GM12878 (cell line): ENCODE measurements at places on chromosomes 3 and 15.

- no peak for DNase-seq
These were observed 19.6 kb downstream of the CLK3 start for GRCh38 chr15:74635228-74635627.

DNA sequence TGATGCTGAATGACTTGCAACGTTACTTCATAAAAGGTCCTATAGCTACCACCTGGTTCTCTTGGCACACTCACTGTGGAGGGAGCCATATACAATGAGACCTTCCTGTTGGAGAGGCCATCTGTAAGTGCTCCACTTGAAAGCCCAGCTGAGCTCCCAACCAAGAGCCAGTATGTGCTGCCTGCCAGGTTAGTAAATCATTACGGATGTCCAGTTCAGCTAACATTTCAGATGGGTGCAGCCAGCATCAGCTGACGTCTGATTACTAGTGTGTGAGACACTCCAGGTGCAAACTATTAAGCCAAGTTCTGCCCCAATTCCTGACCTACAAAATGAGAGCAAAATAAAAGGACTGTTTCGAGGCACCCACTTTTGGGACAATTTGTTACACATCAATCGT lies 274.4 kb upstream of the ROBO2 start:
- no peak for DNase-seq

DNA sequence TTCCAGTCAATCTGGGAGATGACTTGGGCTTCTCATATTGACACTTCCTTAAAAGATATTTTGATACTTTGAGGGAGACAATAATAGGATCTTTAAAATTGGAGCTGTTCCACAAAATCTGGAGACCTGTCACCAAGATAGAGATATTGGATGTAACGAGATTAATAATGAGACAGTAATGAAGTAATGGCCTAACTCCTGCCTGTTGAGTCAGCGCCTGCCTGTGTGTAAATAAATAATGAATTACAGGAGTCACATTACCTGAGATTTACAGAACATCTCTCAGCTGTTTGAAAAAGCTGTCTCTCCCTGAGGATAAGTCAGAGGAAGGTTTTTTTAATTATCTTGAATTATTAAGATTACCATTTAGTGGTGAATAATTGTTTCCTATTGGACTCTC lies 43.8 kb upstream of the MITF start:
- DNase-seq, result no peak

- no peak for DNase-seq
These were observed 66.6 kb downstream of the LEO1 start for GRCh38 chr15:51904931-51905330.

- no peak for DNase-seq
These were observed 13.1 kb upstream of the CP start for GRCh38 chr3:149234671-149235245.

- DNase-seq, result no peak
These were observed 69.0 kb upstream of the LPP start for GRCh38 chr3:188084752-188085583.

GRCh38 chr3:11375333-11376088 lies 103.3 kb downstream of the ATG7 start:
- DNase-seq, result no peak

DNA sequence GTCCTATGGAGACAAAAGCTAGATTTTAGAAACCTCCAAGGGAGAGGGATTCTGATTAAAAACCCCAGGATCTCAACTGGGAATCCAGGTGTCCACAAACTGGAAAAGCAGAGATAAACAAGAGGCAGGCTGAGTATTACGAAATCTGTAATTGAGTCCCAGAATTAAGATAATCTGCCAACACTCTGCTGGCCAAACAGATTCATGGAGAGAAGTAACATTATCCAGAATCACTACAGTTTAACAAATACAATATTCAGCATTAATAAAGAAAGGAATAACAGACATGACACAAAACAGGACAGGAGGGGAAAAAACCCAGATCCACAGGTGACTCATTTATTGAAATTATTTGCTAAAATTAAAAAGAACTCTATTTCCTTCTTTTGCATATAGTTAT lies 227.2 kb upstream of the NANOGP8 start:
- DNase-seq, result no peak

- no peak for DNase-seq
These were observed 70.7 kb downstream of the ANXA2 start for GRCh38 chr15:60326824-60327654.

DNA sequence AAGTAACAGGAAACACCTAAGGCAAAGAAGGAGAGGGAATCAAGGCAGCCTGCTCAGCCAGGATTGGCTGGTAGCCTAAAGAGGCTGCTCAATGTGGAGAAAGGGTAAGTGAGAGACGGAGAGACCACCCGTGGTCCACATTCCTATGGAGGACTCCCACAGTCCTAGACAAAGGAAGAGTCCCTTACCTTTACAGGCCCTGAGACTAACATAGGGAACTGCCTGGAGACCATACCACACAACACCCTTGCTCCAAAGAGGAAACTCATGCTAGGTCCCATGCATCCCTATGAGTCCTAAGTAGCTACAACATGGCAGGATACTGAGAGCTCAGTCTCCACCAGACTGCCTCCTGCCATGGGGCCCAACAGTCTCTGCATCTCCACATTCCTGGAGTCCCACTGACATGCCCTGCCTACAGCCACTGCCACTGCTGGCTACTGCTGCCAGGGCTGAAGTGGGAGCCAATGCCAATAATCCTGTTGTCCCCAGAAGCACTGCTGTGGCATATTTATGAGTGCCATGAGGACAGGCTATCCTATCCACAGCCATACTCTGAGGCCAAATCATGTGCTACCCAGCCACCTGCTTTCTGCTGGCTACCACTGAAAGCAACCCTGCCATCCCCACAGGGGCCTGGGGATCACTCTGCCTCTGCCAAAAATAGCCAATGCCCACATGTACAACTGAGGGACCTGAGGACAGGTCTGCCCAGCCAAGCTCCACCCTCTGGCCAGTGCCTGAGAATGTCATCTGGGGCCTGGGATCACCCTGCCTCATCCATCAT lies 45.0 kb downstream of the COPS2 start:
- DNase-seq, result no peak

- no peak for DNase-seq
These were observed 2.3 kb downstream of the MELTF start for GRCh38 chr3:197027151-197027895.

DNA sequence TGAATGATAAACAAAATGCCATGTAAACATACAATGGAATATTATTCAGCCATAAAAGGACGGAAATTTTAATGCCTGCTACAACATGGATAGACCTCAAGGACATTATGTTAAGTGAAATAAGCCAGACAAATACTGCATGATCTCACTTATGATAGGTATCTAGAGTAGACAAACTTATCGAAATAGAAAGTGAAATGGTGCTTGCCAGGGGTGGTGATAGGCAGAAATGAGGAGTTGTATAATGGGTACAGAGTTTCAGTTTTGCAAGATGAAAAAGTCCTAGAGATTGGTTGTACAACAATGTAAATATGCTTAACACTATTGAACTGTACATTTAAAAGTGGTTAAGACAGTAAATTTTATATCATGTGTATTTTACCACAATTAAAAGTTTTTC lies 287.8 kb downstream of the ERC2 start:
- DNase-seq, result no peak

DNA sequence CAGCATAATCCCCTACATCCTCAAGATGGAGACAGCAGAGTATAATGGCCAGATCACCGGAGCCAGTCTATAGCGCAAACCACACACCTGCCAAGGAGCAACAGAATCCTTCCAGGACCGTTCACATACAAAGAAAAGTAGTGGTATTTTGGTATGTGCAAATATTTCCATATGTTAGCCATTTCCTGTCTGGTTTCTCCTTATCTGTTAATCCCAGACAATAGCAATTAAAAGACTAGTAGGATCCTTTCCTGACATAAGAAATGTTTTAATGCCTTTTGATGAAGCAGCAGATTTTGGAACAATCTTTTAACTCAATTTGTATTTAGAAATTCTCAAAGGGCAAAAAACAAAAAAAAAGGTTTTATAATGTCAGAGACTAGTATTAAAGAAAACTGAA lies 22.2 kb downstream of the MRPS25 start:
- no peak for DNase-seq

GRCh38 chr3:150739877-150740645 lies 22.9 kb downstream of the SIAH2 start:
- DNase-seq, result no peak

DNA sequence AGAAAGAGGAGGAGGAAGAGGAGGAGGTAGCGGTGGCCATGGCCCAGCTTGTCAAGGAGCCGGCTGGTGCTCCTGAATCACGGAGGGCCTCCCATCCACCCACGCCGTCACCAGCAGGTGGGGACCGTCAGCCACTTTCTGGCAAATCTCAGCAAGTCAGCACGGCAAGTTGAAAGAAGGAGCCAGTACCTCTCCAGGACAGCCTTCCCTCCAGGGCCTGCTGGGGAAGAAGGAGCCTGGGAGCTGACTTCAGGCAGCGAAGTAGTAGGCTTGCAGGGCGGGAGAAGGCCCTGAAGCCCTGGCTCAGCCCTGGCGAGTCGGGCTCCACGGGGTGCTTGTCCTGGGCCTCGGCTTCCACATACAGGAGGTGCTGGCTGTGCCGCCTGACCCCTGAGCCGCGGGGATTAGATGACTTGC lies 99.2 kb upstream of the TRPM1 start:
- DNase-seq, result no peak

- DNase-seq, result no peak
These were observed 238.8 kb upstream of the DPH6 start for GRCh38 chr15:35784745-35785144.

DNA sequence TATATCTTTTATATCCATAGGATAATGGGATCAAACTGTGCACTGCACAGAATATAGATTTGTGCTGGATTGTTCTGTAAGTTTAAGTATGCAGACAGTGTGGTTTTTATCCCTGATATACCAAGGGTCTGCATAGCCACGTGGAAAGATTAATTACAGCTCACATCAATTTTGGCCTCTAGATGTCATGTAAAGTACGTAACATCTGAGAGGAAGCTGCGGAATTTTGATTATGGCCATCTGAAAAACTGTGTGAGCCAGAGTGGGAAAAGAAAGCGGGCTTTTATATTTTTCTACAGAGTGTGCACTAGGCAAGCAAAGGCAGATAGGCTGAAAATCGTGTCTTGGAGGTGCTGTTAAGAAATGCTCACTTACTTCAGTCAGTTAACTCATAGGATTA lies 562.7 kb downstream of the GBE1 start:
- no peak for DNase-seq
